ENCODE measurements at places on chromosomes 5 and 9.

- DNase-seq, result no peak
Observed at GRCh38 chr5:35171078-35171477, 59.2 kb downstream of the PRLR start.

- DNase-seq, result no peak
Observed at GRCh38 chr5:33969572-33970452, 14.7 kb downstream of the SLC45A2 start.

GRCh38 chr5:36436306-36436705 is 134.6 kb upstream of the RANBP3L start:
- DNase-seq, result no peak

DNA sequence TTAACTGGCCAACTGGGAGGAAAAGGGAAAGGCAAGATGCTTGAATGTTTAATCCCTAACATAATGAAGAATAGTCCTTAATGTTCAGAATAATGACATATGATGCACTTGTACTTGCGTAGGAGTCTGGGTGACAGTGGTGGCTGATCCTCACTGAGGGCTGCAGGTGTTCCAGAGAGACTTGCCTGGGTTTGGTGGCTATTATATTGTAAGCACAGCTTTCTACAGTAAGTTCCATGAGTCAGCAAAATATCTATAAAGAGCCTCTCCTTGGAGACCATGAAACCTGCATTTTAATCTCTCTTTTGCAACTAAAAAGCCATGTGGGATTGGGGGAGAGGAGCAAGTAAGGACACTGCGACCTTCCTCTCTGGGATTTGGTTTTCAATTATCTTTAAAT is 1.9 kb upstream of the NPR2 start:
- DNase-seq, result no peak

DNA sequence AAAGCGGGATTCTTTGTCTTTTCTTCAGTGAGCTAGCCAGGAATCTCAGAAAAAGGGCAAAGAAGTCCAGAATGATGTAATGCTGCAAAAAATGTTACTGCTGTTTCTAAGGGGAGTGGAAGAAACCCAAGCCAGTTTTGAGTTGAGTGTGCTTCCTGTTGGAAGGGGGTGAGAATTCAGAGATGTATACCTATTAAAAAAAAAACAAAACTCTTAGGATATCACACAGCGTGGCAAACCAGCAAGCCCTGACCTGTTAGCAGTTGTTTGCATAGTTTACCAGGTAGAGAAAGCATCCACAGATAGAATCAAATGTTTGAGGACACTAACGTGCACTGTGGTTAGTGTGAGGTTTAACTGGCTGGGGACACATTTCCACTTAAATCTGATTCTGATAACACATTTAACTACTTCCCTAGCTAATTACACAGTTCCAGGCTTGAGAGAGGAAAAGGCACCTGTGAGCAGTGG is 11.4 kb downstream of the BASP1 start:
- no peak for DNase-seq

GRCh38 chr5:1382248-1382700 is 37.4 kb upstream of the CLPTM1L start:
- DNase-seq, result no peak

GRCh38 chr5:96876292-96876850 is at the start of gene ERAP2:
Gene ERAP2, plus strand, starts transcription at chr5:96876500. Its CDS starts 3,186 bp downstream, at chr5:96879686.
- DNase-seq, result no peak

- DNase-seq, result no peak
Observed at GRCh38 chr9:127122176-127123063, at the start of gene ANGPTL2. Gene ANGPTL2, minus strand, starts transcription at chr9:127122635. Its CDS starts 13,904 bp downstream, at chr9:127108731.

- DNase-seq, result no peak
Observed at GRCh38 chr5:158591301-158591863, 508.3 kb downstream of the EBF1 start.

DNA sequence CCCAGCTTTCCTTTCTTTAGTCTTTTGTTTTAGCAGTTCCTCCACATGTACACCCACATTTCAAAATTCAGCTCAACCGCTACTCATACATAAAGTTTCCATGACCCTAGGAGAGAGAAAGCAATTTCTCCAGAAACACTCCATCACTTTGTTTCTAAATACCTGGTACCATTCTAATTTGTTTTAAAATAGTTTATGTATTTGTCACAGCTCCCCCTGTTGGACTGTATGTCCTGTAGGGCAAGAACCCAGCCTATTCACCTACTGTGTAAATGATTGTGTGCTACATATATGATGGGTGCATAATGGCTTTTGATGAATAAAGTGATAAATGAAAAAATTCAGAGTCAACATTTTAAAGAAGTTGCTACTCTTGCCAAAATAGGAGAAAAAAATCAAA is 139.1 kb downstream of the COX7C start:
- DNase-seq, result no peak

- no peak for DNase-seq
Observed at GRCh38 chr5:135271533-135272310, 127.3 kb downstream of the MACROH2A1 start.

GRCh38 chr9:34551751-34552605 is 29.2 kb upstream of the ENHO start:
- no peak for DNase-seq
